Stimulated activated CD4-positive, alpha-beta T cell treated with anti-CD3 and anti-CD28 coated beads, Interleukin-1b, Interleukin-23, amount 100 ng/mL, for 4 hours (primary cell): ENCODE measurements at places on chromosomes 12 and 14.

DNA sequence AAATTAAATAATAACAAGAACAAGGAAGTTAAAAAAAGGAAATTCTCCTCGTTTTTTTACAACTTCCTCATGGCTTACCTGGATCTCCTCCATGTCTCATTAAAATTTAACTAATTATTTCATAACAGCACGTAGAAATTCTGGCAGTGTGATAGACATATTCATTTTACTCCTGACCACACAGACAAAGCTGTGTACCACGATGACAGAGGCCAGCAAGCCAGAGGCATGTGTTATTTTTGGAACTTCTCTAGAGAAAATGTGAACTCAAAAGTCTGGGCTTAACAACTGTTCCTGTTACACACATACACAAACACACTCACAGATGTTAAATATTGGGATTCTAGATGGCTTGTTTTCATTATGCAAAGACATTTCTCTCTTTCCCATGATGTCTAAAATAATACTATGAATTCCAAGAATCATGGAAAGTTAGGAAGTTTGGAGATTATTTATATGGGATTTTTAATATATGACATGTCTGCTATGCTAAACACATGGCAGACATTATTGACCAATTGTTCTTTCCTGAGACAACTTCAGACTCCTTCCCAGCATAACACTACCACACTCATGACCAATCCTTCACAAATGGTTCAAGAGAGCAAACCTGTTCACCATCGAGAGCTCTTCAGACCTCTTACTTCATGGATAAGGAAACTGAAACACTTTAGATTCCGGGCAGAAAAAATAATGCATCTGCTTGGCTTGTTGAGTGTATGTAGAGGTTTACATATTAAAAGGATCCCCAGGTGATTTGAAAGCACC, 158.7 kb downstream of the DACT1 start:
- no peak for DNase-seq

DNA sequence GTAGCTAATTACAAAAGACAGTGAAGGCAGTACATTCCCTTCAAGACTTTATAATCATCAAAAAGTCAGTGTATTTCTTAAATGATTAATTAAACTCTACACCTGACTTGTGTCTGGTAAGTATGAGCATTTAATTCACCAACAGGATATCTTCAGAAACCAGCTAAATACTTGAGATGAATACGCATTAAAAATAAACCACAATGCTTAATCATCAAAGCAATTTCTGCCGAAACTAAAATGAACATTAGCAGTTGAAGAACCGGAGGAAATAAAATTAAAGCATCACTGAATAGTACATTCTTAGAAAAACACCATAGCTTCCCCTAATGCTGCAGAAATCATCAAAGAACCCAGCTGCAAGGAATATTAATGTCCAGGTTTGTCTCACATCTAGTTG, 32.7 kb downstream of the SLC25A21 start:
- DNase-seq = no peak

- DNase-seq = no peak
Measured at GRCh38 chr12:12620730-12621315, 9.1 kb downstream of the CREBL2 start.

DNA sequence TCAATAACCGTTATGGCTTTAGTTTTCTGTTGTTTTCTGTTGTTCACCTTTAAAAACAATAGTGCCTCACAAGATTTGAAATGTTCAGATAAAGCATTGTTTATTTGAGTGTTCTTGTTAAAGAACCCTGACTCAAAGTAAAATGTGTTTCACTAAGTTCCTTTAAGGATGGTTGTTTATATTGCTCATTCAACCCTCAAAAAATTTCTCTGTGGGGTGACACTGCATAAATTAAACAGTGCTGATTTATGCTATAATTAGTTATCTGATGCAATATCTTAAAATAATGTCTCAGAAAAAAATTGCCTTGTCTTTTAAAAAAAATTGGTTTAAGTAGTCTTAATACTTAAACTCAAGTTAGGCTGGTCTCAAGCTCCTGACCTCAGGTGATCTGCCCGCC, 775.1 kb downstream of the FLRT2 start:
- no peak for DNase-seq

DNA sequence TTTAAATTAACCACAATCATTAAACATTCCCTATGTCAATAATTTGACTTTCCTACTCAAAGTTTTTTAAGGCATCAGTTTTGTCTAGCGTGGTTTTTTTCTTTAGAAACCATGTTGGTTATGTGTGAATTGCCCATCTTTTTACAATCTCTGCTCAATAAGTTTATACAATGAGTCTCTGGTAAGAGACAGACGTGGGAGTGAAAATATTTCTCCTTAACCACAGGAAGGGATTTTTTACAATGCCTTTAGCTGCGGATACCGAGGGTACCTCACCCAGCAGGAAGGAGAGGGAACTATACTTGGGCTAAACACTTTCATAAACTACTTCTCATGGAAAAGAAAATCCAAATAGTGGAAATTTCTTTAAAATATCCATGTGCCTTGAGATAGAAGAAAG, 191.4 kb upstream of the BCL2L14 start:
- DNase-seq = no peak

- DNase-seq = no peak
Measured at GRCh38 chr12:50659690-50660424, 104.0 kb upstream of the ATF1 start.

DNA sequence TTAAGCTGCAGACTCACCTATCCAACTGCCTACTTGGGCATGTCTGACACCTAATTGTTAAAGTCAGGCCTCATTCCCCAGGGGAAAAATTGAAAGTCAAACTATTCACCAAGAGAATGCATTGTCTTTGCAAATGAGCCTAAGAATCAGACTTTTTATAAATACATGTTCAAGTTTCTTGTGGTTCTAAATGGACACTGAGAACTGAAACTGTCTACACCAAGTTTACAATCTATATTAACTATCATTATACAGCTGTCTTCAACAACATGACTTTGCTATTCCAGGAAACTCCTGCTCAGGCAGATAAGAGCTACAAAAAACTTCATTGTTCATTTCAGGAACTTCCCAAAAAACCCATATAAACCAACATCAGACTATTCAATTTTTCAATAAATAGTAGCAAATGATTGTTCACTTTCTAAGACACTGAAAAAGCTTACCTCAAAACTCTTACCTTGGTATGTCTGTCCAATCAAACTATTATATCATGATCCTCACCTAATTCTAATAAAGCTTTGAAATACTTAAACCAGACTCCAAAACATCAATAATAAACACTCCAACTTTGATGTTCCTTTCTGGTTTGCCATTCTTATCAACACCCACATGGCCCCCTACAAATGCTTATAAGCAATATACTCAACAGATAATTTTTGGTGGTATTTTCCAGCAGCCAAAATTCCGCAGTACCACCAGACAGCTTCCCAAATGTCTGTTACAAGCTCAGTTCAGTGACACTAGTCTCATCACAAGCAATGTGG, 24.2 kb downstream of the CDK17 start:
- no peak for DNase-seq

DNA sequence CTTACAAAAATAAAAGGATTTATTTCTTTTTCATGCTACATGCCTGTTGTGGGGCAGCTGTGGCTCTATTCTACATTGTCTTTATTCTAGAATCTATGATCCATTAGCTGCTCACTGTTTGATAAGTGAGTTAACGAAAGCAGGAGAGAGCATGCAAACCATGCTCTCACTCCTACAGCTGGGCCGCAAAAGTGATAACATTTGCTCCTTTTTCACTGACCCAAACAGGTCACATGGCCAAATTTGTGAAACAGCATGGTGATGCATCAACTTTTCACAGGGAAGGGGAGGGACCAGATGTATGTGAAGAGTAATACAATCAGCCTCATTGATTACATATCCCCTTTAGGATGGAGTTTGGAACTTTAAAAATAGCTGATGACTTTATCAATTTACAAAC, 456.9 kb upstream of the SYT1 start:
- DNase-seq = no peak

- no peak for DNase-seq
Measured at GRCh38 chr12:53602176-53602864, 23.9 kb downstream of the ATF7 start.

GRCh38 chr12:9902539-9903228, 21.4 kb downstream of the KLRF2 start:
- no peak for DNase-seq

DNA sequence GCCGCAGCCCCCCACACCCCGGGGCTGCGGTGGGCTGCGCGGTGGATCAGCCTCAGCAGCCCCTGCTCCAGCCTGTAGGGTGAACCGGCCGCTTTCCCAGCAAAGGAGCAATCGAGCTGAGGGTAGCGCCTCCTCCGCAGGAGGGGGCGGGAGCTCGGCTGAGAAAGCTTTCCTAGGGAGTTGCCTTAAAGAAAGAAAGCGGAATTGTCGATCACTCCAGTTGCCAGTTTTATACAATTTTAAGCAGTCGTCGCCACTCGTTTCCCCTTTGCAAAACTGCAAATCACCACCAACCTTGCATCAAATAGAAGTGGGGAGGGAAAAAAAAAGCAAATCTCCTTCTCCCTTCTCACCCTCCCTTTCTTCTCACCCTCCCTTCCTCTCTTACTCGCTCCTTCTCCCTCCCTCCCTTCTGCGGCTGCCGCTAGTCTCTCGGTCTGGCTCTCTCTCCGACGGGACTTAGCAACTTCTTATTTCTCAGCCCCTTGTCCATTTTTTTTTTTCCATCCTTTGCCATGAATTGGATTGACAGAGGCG, at the start of gene PDE3A:
TSS of gene PDE3A (plus strand) at position 424 of the 537 bp plus-strand sequence. CDS start 748 bp downstream, outside the sequence.
- DNase-seq = no peak

- DNase-seq = no peak
Measured at GRCh38 chr12:64682572-64683277, 72.4 kb downstream of the RASSF3 start.

GRCh38 chr14:104400355-104400754, 179.2 kb upstream of the C14orf180 start:
- no peak for DNase-seq

DNA sequence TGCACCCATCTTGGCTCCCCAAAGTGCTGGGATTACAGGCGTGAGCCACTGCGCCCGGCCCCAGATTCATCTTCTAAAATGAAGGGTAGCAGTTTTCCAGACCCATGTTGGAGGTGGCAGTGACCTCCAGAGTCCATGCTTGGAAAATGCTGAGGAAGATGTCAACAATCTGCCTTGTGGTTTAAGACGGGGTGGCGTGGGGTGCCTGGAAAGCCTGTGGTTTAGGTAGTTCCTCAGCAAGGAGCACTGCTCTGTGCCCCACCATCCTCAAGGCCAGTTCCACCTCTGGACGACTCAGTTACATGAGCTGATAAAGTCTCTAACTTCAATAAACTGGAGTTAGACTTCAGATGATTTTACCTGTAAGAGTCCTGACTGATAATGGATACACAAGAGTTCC, 48.6 kb downstream of the DRAM1 start:
- no peak for DNase-seq

DNA sequence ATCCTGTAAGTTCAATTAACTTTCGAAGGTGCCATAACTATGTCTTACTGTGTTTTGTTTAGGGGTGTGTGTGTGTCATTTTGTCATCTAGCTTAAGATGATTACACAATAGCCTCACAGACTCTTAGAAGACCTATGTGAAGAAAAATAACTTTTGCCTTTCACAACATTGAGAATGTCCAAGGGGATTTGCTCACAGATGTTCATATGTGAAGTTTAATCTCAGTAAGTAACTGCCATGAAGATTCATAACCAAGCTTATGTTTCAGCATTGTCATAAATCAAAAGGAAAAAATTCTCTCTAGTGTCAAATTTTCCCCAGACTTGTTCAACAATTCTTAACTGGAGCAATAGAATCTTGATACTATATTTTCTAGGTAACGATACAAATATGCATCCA, 226.1 kb upstream of the PRKD1 start:
- no peak for DNase-seq

DNA sequence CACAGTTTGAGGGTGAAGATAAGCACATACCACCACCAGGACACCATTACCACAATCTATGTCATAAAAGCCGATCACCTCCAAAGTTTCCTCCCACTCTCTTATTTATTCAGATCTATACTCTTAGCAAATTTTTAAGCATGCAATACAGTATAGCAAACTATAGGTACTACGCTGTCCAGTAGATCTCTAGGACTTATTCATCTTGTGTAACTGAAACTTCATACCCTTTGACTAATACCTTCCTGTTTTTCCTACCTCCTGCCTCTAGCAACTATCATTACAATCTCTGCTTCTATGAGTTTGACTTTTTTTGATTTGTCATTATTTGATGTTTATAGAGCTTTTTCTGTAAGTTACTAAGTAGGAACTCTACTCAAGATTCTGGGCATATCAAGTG, 84.5 kb upstream of the MANSC4 start:
- no peak for DNase-seq

GRCh38 chr12:124475295-124476010, 92.0 kb downstream of the NCOR2 start:
- no peak for DNase-seq

- no peak for DNase-seq
Measured at GRCh38 chr12:131245564-131246355, 292.1 kb downstream of the ADGRD1 start.

DNA sequence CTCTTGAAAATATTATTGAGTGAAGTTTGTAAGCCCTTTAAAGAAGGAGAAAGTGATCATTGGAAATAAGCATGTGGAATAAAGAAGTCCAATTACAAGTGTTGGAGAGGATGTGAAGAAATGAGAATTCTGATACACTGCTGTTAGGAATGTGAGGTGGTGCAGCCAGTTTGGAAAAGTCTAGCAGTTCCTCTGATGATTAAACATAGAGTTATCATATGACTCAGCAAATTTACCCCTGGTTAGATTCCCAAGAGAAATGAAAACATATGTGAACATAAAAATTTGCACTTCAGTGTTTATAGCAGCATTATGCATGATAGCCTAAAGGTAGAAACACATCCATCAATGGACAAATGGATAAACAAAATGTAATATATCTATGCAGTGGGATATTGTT, 319.9 kb downstream of the AEBP2 start:
- DNase-seq = no peak

DNA sequence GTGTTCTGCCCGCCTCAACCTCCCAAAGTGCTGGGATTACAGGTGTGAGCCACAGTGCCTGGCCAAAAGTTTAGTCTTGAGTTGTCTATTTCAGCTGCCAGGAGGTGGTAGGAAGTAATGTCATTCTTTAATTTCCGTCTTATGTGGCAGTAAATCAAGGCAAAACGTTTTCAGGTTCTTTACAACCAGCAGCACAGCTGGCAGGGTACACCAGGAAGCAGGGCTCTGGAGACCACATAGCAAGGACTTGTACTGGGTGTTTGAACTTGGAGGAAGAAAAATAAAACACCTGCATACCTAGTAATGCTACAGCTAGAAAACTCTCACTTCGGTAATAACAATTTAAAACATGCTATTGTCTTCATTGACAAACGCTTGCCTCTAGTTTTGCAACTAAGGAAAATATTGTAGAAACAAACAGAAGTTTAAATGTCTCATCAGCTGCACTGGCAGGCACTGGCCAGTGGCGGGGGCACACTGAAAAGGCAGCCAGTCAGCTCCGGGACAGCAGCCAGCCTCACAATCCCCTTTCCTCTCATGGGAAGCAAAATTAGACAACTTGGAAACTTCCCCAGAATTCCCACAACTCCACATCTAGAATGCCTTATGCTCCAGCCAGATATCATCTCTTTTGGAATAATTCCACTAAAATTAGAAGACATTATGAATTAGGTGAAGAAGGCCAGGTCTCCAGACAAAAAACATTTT, 72.2 kb downstream of the CLIP1 start:
- no peak for DNase-seq

GRCh38 chr14:76381817-76382494, 6.0 kb downstream of the ESRRB start:
- no peak for DNase-seq

GRCh38 chr12:23504043-23504442, 445.4 kb downstream of the SOX5 start:
- no peak for DNase-seq

GRCh38 chr12:27190761-27191160, 53.3 kb upstream of the STK38L start:
- no peak for DNase-seq

GRCh38 chr12:60501124-60501729, 905.4 kb downstream of the SLC16A7 start:
- no peak for DNase-seq
